Breast epithelium (tissue), 4 donors: ENCODE measurements at places on chromosomes 4 and X.

DNA sequence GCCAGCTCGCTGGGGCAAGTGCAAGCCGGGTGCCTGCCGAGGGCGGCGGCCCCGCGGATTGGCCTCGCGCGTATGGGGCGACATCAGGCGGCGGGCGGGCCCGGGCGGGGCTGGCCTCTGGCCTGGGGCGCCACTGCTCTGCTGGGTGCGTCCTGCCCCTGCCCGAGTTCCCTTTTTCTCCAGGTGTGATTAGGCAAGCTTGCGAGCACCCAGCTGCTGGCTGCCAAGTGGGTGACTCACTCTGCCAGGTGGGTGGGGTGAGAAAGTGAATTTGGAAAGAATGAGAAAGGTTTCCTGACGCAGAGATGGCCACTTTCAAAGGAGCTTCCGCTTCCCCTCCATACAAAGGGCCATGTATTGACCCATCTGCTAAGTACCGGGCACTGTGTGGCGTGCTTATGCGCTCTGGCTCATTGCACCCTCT, 32.5 kb downstream of the FGFBP1 start:
- peak; percentile 30 for DNase-seq
- no peaks in the 10 kb centered on the region for H3K27me3 ChIP-seq
- H3K27ac ChIP-seq: no peak overlapping the region
- H3K36me3 ChIP-seq: no peaks in the 10 kb centered on the region
- no peaks in the 10 kb centered on the region for H3K4me1 ChIP-seq

DNA sequence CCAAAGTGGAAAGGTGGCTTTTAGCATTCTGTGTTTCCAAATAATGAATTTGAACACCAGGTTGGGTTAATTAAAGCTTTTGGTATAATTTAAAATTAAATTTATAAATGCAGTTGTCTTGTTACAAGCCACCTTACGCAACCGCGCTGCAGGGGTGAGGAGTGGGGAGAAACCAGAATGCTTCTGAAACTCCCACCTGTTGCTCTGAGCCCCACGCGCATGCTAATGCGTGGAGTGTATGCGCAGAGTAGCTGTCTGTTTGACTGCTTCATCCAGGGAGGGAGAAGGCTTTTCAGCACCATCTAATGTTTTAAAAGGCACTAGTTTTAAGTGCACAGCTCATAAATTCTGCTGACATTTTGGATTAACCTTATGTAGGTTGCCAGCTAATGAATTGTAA, 12.5 kb downstream of the OGT start:
- no peak overlapping the region for H3K4me3 ChIP-seq
- DNase-seq: no peak
- H3K4me1 ChIP-seq: no peaks in the 10 kb centered on the region

DNA sequence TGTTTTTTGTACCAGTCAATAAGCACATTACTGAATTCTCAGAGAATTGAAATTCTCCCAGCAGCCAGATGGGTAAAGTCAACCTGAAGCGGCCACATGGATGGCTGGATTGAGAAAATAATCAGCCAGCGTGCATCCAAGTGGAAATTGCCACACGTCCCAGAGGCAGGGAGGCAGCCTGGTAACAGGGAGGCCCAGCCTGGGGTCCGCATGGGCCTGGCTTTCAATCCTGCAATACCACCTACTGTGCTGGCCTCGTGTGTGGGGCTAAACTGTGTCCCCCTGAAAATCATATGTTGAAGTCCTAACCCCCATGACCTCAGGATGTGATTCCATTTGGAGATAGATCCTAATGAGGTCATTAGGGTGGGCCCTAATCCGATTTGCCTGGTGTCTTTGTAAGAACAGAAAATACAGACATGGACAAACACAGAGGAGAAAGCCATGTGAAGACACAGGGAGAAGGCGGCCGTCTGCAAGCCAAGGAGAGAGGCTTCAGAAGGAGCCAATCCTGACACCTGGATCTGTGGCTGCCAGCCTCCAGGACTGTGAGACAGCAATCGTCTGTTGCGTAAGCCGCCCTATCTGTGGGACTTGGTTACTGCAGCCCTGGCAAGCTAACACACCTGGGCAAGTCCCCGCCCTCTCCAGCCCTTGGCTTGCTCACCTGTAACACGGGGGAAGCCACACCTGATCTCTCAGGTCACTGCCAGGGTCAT, 90.3 kb downstream of the JAKMIP1 start:
- no peaks in the 10 kb centered on the region for H3K4me1 ChIP-seq
- no peak for DNase-seq
- H3K4me3 ChIP-seq: no peak overlapping the region
- H3K27ac ChIP-seq: no peak overlapping the region
- peaks cover 61% of the 10 kb centered on the region for H3K27me3 ChIP-seq

DNA sequence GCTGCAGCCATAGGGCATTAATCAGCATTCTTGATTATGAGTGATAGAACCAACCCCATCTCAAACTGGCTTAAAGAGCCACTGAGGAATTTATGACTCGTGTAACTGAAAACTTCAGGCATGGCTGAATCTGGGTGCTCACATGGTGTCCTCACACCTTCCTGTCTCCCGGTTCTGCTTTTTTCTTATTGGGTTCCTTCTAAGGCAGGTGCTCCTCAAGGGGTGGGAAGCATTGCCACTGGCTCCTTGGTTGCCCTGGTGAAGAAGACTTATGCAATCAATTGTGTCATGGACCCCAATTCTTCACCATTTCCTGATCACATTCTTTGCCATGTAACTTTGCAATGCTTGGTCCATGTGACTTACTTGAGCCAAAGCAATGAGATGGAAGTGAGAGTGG, 4.3 kb upstream of the ZCCHC4 start:
- no peaks in the 10 kb centered on the region for H3K4me1 ChIP-seq
- no peaks in the 10 kb centered on the region for H3K27me3 ChIP-seq
- H3K27ac ChIP-seq: peak overlapping the region; percentile 42
- no peaks in the 10 kb centered on the region for H3K36me3 ChIP-seq
- H3K4me3 ChIP-seq: no peak overlapping the region

DNA sequence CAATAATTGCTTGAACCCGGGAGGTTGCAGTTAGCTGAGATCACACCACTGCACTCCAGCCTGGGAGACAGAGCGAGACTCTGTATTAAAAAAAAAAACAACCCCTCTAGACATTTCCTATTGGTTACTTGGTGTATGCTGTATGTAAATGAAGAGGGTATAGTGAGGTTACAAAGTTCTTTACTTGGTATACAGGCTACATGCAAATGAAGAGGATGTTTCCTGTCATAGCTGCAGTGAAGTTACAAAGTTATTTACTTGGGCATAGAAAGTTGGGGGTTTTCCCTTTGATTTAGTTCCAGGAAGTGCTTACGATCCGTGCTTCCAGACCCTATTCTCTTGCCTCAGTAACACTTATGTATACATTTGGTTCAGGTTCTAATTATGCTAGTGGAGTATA, 38.4 kb upstream of the CLNK start:
- H3K27me3 ChIP-seq: no peaks in the 10 kb centered on the region
- no peak overlapping the region for H3K4me3 ChIP-seq
- DNase-seq: no peak
- no peaks in the 10 kb centered on the region for H3K4me1 ChIP-seq
- no peaks in the 10 kb centered on the region for H3K36me3 ChIP-seq

- H3K4me1 ChIP-seq: no peaks in the 10 kb centered on the region
- H3K27me3 ChIP-seq: no peaks in the 10 kb centered on the region
- no peak for DNase-seq
- H3K4me3 ChIP-seq: no peak overlapping the region
- no peak overlapping the region for H3K27ac ChIP-seq
Observed at GRCh38 chr4:124947622-124948265, 235.2 kb upstream of the ANKRD50 start.

DNA sequence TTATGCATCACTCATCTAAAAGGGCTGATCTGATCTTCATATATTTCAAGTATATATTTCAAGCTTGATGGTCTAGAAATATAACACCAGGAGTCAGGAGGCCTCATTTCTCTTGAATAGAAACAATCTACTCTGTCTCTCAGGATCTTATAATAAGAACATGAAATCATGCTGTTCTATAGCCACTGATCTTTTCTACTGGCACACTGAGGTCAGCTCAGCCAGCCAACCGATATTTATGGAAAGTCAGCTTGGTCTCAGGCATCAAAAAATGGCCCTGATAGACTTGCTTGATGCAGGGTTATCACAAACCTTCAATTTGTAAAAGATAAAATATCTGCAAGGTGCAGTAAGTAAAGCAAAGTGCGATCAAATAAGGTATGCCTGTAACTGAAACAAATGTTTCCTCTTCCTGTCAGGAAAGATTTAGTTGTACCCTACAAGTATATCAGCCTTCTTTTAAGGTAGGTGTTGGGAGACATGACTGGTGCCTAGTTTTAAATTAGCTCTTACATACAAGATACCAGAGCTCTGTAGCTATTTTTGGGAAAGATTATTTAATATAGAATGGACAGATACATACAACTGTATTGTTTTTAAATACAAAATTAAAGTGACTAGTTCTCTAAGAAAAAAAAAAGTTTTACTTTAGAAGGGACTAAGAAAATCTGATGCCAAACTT, 63.4 kb downstream of the BMP3 start:
- H3K4me3 ChIP-seq: no peak overlapping the region
- no peak overlapping the region for H3K27ac ChIP-seq
- H3K36me3 ChIP-seq: no peaks in the 10 kb centered on the region
- H3K4me1 ChIP-seq: no peaks in the 10 kb centered on the region

- no peaks in the 10 kb centered on the region for H3K27me3 ChIP-seq
- no peaks in the 10 kb centered on the region for H3K36me3 ChIP-seq
- DNase-seq: peak; percentile 40
- no peak overlapping the region for H3K4me3 ChIP-seq
- H3K27ac ChIP-seq: no peak overlapping the region
- no peaks in the 10 kb centered on the region for H3K4me1 ChIP-seq
Observed at GRCh38 chrX:103175944-103176753, 38.8 kb upstream of the BEX4 start.

- H3K4me1 ChIP-seq: no peaks in the 10 kb centered on the region
- H3K36me3 ChIP-seq: no peaks in the 10 kb centered on the region
- no peak overlapping the region for H3K27ac ChIP-seq
- H3K27me3 ChIP-seq: peaks cover 92% of the 10 kb centered on the region
Observed at GRCh38 chr4:173535957-173536356, 5.9 kb upstream of the HAND2 start.

DNA sequence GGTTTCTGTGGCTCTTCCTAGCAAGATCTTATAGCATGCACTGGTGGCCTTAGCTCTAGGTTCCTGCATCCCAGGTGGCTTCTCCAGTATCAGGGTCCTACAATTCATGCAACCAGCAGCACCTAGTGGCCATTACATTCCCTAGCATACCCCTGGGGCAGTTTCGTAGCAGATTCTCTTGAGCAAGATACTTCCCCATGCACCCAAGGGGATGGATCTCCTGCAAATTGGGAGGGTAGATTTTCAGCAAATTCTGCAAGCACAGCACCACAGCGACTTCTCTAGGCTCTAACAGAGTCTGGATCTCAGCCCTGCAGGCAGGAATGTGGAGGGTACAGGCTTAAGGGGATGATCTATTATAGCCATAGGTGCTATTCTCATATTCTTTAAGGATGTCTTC, 13.1 kb upstream of the SLC9B1 start:
- H3K27ac ChIP-seq: no peak overlapping the region
- no peaks in the 10 kb centered on the region for H3K4me1 ChIP-seq
- H3K4me3 ChIP-seq: no peak overlapping the region
- DNase-seq: no peak
